ENCODE measurements at places on chromosomes 7 and 10. TPM values are rescaled to one million over a fixed set of nuclear protein-coding genes. Genes with fewer than 3 reads are reported as not detected.

DNA sequence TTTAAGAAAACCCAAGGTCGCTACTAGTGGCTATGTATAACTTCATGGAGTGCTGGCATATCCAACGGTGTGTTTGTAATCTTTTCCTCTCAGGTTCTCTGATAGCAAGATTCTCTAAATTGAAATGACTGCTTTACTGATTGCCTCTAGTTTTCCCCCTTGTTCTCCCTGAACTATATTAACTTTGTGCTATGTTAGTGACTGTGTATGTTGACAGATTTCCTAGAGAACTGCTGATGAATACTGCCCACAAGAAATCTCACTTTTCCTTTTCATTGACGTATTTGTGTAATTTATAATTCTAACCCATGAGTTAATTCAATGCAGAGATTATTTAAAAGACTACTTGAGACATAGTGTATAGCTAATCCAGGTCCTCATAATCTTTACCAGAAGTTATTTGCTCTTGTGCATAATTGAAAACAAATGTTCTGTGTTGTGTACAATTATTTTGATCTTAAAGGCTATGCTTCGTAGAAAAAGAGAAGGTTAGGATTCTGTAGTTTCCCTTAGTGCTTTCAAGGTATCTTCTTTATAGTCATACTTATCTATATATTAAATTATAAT is 70.6 kb upstream of the GLCCI1 start:
- no peak for DNase-seq

The BMS1 gene
- 21.1 TPM for polyA plus RNA-seq

- DNase-seq, result no peak
These were observed 11.8 kb upstream of the SGPL1 start for GRCh38 chr10:70803775-70804420.

GRCh38 chr7:6268907-6269306 is 3.5 kb downstream of the CYTH3 start:
- DNase-seq, result no peak

DNA sequence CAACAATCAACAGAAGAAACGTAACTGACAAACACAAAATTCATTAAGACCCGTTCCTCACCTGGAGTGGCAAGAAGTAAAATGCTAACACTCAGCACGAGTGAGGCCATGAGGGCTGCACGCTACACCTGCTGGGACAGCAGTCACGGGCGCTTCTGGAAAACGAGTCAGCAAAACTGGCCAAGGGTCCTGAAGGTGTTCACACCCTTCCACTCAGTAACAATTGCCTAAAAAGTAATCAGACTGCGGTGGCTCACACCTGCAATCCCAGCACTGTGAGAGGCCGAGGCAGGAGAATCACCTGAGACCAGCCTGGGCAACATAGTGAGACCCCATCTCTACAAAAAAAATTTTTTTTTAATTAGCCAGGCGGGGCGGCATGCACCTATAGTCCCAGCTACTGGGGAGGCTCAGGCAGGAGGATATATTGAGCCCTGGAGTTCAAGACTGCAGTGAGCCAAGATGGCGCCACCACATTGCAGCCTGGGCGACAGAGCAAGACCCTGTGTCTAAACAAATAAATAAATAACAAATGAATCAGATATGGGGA is 199.1 kb downstream of the MAD1L1 start:
- no peak for DNase-seq

DNA sequence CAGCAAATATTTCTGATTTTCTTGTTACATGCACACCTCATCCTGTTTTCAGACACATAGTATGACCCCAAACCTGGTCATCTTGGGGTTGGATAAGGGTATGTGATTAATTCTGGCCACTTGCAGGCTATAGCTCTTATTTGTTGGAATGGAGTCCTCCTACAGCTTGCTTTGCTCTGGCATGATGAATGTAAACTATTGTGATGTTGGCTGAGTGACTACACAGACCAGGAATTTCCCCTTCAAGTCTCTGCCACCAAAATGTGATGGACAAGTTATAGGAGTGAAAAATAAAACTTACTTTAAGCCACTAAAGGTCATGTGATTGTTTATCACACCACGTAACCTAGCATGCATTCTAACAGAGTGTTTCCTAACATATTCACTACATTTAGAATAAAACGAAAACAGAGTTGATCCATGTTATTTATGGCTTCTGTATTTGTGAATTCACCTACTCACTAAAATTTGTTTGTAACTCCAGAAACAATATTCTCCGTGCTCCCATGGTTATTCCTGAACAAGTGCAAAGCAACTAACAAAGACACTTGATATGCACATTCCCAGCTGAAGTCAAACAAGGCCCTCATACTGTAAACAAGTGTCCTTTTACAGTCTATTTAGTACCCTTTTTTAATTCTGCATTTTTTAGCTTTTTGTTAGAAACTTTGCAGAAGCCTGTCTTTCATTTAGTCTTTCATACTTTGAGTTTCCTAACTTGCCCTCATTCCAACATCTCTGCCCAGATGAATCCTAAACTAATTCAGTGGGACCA is 599.2 kb upstream of the PCDH15 start:
- DNase-seq, result no peak

GRCh38 chr10:120477743-120478141 is 20.7 kb downstream of the PLPP4 start:
- no peak for DNase-seq

DNA sequence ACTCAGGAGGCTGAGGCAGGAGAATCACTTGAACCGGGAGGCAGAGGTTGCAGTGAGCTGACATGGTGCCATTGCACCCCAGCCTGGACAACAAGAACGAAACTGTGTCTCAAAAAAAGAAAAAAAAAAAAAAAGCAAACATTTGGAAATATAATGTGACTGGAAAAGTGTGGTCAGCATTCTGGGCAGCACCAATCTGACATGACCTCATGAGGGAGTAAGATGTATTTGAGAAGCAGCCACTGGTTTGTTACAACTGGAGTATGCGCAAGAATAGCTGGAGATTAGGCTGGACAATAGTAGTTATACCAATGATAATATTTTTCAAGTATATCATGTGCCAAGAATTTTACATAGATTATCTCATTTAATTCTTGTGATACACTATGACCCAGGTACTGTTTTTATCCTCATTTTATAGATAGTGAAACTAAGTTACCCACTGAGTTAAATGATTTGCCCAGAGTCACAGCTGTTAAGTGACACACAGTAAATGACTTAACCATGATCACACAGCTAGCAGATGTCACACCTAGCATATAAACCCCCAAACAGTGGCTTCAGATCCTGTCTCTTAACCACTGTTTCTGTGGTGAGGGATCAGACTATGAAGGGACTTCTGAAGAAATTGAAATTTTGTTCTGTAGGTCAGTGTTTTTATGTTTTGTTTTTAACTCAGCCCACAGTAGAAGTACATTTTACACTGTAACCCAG is 11.1 kb downstream of the MCU start:
- no peak for DNase-seq

- DNase-seq, result no peak
These were observed 9.0 kb upstream of the KBTBD2 start for GRCh38 chr7:32900433-32900995.

DNA sequence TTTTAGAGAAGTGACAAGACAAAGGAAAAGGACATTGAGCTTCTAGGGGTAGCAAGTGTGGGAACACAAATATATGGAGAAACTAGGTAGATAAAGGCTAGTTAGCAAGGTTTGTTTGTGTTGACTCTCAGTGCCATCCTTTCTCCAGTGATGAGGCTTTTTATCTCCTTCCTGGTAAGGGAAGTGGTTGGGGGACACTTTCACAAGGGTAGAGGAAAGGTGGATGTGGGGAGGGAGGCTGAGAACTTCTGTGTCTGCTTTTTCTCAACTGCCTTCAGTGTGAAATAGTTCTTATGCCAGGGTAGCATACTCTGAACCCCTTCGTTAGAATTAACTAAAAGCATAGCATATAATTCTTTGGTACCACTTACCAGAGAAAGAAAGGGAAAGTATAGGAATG is 93.0 kb upstream of the STRIP2 start:
- DNase-seq, result no peak

The CYP26A1 gene
- 0.18 TPM for polyA plus RNA-seq

The INMT gene
- polyA plus RNA-seq, result 1.3 TPM

DNA sequence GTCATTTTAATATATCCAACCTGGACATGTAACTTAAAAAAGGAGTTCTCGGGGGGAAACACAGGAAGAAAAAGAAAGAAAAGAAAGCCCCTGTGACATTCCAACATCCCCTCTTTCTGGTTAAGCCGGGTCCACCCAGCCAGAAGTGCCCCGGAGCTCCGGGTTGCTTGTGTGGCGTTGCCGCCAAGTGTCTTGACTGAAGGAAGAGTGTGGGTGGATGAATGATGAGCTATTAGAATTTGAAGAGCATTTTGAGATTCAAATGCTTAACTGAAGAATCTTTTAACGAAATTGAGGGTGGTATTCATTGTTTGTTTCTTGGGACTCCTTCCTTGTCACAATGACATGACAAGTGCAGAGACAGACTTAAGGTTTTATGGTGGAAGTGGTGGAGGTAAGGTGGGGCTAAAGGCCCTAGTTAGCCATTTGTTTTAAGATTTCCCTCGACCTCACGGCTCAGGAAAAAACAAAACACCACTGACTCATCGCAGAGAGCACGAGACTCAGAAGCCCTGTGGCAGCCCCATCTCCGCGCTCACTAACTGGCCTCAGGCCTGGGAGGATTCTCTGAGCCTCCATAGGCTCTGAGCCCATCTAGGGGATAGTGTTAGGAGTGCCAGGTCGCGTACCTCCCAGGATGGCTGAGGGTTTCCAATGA is 1.8 kb upstream of the GLI3 start:
- no peak for DNase-seq

DNA sequence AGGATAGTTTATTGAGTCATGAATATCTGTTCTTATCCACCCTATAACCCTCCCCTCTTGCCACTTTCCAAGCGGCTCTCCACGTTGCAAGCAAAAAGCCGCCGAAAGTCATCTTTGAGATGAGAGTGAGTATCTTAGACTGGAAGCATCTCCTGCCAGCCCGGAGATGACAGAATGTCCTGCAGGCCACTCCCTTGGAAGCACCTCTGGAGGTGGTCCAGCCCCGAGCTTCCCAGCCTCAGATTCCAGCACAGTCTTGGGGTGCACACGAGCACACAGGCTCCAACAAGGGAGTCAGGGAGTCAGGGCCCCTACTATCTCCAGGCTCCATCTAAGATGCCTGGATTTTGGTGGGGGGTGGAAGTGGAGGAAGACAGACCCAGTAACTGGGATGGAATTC is 5.5 kb upstream of the ELN start:
- no peak for DNase-seq

The PIK3AP1 gene
- polyA plus RNA-seq, result 3.9 TPM

DNA sequence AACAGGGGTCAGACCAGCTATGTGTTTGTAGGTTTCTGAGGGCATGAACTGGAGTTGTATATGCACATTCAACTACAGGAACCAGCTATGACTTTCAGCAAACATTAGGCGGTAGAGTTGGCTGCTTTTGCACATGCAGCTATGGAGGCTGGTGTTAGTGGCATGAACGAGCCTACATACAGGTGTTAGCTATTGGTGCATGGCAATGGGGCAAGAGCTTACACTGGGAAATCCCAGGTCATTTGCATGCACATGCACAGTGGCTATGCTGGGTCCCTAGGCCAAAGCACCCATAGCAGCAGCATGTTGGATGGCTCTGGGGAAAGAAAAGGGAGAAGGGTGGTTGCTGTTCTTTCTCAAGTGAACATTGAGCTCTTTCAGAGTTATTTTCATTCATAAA is 1018.5 kb upstream of the PHF14 start:
- no peak for DNase-seq

DNA sequence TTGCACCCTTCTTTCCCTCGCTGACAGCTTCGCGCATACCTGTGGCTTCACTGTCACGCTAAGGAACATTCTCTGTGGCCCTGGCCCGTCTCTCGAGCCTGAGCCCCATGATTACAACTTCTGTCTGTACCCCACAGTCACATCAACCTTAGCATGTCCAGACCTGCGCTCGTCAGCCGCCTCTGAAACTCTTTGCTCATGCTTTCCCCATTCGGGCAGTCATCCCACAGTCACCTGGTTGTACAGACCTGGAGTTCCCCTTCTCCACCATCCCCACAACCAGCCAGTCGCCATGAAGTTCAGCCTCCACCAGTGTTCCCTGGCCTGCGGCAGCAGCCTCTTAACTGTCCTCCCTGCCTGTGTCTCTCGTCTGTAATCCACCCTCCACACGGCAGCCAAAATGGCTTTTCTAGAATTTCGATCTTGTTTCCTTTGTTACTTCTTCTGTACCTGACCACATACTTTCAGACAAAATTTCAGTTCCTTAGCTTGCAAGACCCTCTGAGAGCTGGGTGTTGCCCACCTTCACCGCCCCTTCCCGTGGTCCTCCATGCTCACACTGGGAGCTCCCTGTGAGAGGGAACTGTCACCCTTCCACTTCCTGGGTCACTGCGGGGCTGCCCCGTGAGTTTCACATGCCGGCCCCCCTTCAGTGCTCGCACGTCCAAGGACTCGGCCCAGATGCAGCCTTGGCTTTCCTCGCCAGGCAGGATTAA is 229.2 kb downstream of the CELF2 start:
- DNase-seq, result no peak

DNA sequence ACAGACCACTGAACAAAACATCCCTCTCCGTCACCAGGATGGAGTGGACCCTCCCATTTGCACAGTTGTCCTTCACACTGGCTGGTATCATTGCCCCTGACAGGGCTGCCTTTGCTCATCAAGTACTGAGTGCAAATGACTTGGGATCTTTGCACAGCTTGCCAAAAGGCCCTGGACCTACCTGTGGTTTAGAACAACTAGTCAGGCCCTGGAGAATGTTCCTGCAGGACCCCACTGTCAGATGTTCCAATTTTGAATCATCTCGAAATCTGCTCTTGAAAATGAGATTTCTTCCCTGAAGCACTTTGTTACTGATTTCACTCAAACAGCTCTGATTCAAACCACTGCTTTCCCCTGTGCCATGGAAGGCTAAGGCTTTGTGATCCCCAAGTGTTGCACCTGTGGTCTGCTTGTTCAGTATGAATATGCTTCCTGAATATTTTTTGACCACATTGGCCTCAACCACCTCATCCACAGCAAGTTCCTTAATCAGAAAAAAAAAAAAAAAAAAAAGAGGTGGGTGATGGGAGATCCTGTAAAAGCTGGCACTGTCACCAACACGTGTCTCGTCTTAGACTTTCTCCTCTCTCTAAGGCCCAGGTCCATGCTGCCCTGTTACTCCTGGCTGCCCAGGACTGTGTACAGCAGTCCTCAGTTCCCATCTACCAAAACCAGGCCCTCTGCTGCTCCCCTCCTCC is 2.7 kb upstream of the AOAH start:
- DNase-seq, result no peak

The ANXA8 gene
- polyA plus RNA-seq, result not detected
